ENCODE measurements at places on chromosomes 5 and 9.
A peak's percentile ranks its signal among the peaks of the same experiment; 100 is the strongest.

- no peak for DNase-seq
Measured at GRCh38 chr5:14225173-14225834, 82.2 kb downstream of the TRIO start.

DNA sequence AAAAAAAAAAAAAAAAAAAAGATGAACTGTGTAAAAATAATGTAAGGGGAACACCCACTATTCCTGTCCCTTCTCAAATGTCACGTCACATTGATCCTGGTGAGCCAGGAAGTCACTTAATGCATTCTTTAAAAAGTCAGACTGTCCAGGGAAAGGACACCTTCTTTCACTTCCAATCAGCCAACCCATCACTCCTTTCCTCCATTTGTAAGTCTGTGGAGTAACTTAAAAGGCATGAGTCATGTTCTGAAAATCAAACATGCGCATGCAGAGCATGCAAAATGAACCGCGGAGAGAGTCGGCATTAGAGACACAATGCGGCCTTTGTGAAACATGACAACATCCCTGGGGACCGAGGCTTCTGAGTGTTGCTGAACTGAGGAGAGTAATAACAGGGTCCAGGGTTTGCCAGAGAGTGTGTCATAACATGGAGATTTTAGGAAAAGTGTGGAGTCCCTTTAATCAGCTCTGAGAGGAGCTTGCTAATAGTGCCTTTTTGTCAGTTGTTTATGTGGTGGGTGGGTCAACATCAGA lies 77.6 kb upstream of the SEMA6A start:
- DNase-seq: peak; percentile 18

DNA sequence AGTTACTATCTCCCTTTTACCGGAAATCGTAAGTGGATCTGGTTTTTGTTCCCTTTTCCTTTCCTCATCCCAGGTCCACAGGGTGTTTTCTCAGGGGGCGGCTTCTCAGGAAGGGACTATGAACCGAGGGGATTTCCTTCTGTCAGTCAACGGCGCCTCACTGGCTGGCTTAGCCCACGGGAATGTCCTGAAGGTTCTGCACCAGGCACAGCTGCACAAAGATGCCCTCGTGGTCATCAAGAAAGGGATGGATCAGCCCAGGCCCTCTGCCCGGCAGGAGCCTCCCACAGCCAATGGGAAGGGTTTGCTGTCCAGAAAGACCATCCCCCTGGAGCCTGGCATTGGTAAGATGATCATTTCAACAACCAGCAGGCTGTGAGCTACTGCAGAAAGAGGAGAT lies 75.8 kb downstream of the GOLPH3 start:
- no peak for DNase-seq

DNA sequence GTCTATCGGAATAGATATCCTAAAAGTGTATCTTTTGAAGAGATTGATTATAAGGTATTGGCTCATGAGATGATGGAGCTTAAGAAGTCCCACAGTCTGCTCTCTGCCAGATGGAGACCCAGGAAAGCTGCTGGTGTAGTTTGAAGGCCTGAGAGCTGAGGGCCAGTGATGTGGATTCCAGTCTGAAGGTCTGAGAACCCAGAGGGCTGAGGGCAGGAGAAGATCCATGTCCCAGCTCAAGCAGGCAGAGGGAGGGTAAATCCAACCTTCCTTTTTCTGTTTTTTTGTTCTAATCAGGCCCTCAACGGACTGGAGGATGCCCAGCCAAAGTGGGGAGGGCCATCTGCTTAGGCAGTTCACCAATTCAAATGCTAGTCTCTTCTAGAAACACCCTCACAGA lies 11.0 kb upstream of the ABL1 start:
- no peak for DNase-seq

DNA sequence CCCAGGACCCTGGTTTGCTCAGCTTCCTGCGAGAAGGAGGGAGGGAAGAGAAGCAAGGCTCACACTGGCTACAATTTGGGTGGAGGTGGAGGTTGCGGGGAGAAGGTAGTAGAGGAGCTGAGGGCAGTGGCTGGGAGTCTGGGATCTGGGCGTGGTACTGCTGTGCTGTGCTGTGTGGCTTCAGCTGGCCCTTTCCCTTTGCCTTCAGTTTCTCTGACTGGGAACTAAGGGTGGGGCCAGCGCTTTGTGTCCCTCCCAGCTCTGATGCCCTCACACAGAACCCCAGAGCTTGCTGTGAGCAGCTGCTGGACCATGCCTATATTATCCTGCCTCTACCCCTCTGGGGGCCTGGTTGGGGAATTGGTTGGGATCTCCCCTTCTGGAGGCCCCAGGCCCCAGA lies 60.9 kb downstream of the RGS3 start:
- DNase-seq: no peak

GRCh38 chr9:130114741-130115140 lies 57.5 kb upstream of the NCS1 start:
- no peak for DNase-seq

- DNase-seq: no peak
Measured at GRCh38 chr5:136174021-136174659, 18.8 kb downstream of the SMIM32 start.

- no peak for DNase-seq
Measured at GRCh38 chr5:85337435-85337834, 952.8 kb upstream of the EDIL3 start.

- DNase-seq: no peak
Measured at GRCh38 chr9:113964495-113965170, 88.5 kb downstream of the ZNF618 start.

DNA sequence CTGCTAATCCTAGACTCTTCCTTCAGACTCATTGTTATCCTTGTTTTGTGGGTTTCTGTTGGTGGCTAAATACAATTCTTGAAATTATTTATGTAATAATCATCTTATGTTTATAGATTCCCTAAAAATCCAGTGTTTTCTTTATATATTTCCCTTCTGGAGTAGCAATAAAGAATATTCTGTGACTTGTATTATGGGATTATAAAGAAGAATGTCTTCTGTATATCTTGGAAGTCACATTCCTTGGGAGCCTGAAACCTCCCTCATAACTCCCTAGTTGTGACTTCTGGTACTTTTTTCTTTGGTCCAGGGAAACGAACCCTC lies 356.1 kb downstream of the TMEM167A start:
- DNase-seq: no peak

- DNase-seq: no peak
Measured at GRCh38 chr9:29773676-29774075, 2200.4 kb upstream of the C9orf72 start.

- DNase-seq: no peak
Measured at GRCh38 chr5:54988817-54989216, 3.4 kb upstream of the ESM1 start.

DNA sequence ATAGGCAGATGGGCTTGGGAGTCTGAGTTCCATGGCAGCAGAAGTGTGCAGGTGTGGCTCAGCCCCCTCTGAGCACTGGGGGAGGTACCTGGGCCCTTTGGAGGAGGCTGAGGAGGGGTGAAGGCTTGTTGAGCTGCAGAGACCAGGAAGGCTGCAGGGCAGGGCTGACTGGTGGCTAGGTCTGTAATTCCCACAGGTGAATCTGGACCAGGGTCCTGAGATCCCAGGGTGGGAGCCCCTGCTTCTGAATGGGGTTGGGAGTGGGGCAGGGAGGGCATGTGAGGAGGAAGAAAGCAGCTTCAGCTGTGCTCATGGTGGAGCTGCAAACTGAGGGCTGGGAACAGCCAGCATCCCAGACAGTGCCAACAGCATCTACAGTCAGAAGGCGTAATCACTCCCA lies 111.1 kb downstream of the CACNA1B start:
- no peak for DNase-seq

GRCh38 chr5:170861667-170861916 lies 226 bp upstream of the RANBP17 start:
- DNase-seq: no peak

DNA sequence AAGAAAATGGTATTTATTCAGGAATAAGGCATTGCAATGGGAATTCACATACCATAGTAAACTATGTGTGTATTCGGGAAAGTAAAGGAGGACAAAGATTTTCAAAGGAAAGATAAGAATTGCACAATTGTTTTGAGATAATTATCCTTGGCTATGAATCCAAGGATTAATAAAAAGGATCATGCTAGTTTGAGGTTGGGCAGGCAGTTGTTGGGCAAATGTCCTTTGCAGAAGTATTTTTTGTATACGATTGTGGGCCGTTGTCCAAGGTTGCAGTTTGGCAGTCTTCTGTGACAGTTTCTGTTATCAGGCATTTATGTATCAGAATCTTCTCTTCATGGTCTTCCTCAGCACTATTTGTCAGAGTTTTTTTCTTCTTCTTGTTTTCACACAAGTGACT lies 10.6 kb upstream of the UBAP2 start:
- no peak for DNase-seq

DNA sequence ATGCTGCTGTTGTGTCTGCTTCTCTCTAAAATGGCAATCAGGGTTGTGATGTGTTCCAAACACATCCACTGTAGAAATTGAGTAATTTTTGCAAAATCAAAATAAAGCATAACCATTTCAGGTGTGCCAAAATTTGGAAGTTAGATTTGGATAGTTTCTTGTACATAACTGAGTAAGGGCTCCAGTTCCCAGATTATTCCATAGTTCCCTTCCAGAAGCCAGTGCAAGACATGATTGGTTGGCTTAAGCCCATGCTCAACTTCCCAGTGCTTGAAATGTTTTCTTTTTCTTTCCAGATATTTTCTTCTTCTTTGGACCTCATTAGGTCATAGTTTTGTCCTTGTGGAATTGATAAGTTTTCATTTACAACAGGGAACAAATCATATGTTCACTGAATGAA lies 64.2 kb downstream of the SNCAIP start:
- DNase-seq: no peak

GRCh38 chr5:54001976-54002775 lies 308.2 kb downstream of the ARL15 start:
- no peak for DNase-seq

- DNase-seq: no peak
Measured at GRCh38 chr5:2272755-2273154, 390.0 kb upstream of the IRX4 start.

GRCh38 chr9:33227008-33227398 lies 13.0 kb upstream of the SPINK4 start:
- DNase-seq: no peak

- DNase-seq: no peak
Measured at GRCh38 chr9:17928228-17928627, 349.4 kb downstream of the SH3GL2 start.
